ENCODE measurements at places on chromosomes 5 and 9.

DNA sequence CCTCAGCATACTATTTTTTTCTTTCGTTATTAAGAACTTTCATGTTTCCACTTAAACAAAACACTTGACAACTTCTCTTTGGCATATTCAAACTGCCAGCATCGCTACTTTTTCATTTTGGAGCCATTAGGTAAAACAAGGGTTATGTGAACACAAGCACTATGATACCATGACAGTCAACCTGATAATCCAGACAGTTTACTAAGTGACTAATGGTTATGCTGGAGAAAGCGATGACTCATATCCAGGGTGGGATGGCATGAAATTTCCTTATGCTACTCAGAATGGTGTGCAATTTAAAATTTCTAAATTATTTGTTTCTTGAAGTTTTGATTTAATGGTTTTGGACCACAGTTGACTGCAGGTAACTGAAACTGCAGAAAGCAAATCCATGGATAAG is 29.9 kb upstream of the PRSS3 start:
- DNase-seq: no peak

GRCh38 chr5:6578676-6579343 is 54.0 kb downstream of the NSUN2 start:
- no peak for DNase-seq

GRCh38 chr9:84845956-84846900 is 176.7 kb downstream of the NTRK2 start:
- no peak for DNase-seq

DNA sequence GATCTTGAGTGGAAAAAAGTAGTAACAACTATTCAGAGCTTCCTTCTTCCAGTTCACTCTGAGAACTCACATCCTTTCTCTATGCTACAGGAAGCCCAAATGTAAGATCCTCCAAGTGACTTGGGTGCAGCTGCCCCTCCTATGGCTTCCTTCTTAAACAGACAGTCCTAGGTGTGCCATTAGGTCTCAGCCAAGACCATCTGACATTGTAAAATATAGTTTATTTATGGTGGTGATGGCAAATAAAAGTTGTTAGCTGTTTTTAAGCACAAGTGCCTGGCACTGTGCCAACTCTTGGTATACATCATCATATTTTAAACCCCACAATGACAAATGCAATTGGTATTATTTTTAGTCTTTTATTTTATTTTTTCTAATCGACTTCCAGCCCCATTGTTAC is 58.1 kb downstream of the TMEM252 start:
- no peak for DNase-seq

DNA sequence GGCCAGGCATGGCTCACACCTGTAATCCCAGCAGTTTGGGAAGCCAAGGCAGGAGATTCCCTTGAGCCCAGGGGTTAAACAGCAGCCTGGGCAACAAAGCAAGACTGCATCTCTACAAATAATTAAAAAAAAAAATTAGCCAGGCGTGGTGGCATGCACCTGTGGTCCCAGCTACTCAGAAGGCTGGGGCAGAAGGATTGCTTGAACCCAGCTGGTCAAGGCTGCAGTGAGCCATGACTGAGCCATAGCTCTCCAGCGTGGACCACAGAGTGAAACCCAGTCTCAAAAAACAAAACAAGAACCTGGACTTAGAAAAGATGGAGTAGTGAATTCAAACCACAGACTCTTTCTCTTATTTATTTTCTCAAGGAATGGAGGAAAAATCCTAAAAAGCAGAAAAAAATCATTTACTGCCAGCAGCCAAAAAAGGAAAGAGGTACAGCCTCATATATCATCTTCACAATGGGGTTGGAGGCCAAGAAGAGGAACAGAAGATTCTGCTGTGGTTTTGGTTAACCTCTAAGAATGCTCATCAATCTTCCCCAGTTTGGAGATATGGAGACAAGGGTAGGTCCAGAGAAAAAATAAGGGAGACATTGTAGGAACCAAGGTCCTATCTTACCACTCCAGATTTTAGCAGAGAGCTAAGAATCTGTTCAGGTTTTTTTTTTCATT is 40.0 kb upstream of the MYO10 start:
- DNase-seq: no peak

GRCh38 chr9:69346596-69347390 is 21.8 kb downstream of the ENTREP1 start:
- no peak for DNase-seq

DNA sequence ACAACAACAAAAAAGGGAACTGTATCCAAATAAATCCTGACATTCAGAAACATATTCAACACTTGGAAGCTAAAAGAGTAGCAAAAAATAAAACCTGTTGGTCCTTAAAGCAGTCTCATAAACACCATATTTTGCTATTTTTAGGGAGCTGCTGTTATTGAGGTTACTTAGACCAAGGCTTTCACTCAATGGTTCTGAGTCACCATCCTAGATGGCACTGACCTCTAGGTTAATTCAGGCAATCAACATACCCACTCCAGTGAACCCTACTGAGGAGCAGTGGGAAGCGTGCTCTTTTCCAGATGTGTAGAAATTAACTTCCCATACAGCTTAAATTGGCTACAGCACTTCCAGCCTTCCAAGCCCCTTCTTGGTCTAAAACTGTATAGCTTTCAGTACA is 5.2 kb downstream of the GNAQ start:
- no peak for DNase-seq

DNA sequence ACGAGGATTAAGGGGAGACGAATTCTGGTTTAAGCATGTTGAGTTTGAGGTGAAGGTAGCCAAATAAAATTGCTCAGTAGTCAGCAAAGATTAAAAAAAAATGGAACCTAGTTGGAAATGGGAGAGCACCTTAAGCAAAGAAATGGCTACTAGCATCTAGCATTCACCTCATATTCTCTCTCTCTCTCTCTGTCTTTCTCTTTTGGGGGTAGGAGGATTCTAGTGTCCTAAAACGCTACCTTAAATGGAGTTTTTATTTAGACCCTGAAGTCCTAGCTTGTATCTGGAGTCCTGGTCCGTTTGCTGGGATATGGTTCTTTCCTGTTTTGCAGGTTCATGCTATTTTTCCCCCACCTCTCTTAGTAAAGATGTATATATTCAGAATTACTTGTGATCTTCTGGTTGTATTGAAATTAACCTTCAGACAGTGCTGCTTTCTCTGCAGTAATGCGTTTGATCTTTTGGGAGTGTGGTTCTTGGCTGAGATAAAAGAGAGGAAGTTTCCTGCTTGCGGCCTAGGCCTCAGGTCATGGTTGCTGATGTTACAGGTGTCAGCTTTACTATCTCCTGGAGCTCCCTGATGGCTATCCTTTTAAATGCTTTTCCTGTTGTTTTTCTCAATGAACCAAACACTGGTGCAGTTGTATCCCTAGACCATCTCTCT is 8.0 kb downstream of the TGFBR1 start:
- DNase-seq: no peak

GRCh38 chr5:148471379-148471778 is 87.6 kb downstream of the FBXO38 start:
- no peak for DNase-seq

DNA sequence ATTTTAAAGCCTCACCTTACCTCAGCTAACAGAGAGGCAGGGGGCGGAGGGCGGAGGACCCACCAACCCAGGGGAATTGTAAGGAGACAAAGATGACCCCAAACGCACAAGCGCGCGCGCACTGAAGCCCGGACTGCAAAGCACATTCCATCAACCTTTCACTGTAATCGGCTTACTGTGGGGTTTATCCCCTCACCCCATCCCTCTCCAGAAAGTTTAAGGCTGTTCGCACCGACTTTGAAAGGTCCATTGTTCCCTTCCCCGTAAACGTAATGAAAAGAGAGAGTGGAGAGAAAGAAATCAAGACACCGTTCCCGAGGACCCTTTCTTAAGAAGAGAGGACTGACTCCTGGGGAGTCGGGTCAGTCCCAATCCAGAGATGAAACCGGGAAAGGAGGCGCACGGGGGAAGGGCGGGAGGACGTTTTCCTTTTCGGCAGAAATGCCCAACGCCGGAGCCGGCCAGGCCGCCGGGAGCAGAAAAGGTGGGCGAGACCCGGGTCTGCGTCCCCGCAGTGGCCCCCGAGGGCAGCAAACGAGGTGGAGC is 464 bp downstream of the CEMIP2 start:
- no peak for DNase-seq

DNA sequence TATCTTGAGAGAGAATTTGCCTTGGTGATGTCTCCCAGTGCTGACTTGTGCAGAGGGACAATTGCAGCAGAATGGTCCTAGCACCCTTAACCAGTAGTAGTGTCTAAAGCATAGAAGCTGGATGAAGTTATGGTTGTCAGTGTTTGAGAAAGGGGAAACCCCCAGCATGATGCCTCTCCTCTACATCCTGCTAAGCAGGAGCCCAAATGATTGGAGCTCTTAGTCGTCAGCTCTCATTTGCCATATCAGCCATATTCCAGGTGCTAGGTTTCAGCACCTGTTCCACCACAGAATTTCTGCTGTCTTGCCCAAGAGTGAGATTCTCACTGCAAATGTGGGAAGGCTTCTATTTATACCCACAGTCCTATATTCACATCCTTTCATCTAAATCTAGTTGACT is 43.7 kb upstream of the RFX3 start:
- no peak for DNase-seq

GRCh38 chr5:592158-592557 is 20.0 kb upstream of the CEP72 start:
- no peak for DNase-seq

DNA sequence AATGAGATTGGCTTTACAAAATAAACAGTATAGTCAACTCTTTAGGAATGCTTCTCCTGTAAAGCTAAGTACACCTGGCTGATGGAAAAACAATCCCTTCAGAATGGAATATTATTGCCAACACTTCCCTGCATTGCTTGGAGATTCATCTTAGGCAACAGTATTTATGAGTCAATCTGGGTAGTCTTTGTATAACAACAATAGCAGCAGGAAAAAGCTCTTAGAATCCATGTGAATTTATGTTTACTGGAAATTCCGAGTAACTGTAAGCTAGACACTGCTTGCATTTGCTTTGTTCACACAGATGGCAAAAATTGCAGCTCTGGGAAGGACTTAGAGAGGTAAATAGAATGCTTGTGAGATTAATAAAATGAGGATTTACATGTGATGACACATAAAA is 101.7 kb upstream of the NTRK2 start:
- DNase-seq: no peak

DNA sequence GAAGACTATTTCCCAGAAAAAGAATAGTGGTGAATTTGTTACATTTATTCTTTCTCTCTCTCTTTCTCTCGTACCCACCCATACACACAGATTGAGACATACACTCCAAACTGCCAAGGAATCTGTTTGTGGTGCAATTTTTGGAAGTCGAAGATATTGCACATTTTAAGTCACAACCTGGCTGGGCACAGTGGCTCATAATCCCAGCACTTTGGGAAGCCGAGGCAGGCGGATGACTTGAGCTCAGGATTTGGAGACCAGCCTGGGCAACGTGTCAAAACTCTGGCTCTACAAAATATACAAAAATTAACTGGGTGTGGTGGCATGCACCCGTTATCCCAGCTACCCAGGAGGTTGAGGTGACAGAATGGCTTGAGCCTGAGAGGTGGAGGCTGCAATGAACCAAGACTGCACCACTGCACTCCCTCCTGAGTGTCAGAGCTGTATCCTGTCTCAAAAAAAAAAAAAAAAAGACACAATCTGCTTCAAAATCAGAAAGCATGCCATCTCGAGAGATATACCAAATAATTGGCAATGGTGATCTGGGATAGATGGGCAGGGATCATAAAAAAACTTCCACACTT is 19.2 kb upstream of the PLIN2 start:
- DNase-seq: no peak

GRCh38 chr9:93590609-93591234 is 14.3 kb downstream of the PHF2 start:
- DNase-seq: no peak

GRCh38 chr9:11039006-11039405 is 426.2 kb upstream of the PTPRD start:
- DNase-seq: no peak

GRCh38 chr9:97508852-97509251 is 7.4 kb downstream of the TMOD1 start:
- no peak for DNase-seq

DNA sequence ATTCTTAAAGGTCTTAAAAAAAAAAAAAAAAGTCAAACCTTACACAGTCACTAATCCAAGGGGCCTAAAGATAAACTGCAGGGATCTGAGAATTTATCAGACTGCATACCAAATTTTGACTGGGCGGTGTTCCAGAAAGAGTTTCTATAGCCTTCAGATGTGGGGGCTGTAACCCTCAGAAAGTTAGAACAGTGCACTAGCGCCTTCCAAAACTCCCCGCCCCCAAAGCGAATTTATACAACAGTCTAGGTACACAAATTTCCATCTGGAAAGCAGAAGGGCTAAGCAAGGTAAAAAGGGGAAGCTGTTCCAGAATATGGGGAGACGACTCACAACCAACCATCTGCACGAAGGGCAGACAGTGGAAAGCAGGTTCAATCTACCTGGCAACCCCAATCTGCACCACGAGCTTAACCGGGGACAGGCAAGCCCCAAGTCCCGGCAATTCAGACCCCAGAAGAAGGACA is 813 bp downstream of the ERMP1 start:
- DNase-seq: no peak

DNA sequence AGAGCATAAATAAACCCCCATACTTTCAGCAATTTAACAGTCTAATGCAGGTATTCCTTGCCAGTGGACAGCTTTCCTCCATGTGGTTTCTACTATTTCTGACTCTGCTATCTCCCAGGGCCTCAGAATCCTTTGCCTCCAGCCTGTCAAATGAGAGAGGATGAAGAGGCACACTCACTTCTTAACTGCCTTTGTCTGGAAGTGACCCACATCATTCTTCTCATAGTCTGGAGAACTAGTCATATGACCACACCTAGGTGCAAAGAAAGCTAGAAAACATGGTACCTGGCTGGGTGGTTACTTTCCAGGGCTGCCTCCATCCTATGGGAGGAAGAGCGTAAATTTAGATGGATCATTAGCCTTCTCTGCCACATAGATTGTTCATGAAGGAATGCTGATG is 22.5 kb downstream of the PALM2AKAP2 start:
- DNase-seq: no peak

DNA sequence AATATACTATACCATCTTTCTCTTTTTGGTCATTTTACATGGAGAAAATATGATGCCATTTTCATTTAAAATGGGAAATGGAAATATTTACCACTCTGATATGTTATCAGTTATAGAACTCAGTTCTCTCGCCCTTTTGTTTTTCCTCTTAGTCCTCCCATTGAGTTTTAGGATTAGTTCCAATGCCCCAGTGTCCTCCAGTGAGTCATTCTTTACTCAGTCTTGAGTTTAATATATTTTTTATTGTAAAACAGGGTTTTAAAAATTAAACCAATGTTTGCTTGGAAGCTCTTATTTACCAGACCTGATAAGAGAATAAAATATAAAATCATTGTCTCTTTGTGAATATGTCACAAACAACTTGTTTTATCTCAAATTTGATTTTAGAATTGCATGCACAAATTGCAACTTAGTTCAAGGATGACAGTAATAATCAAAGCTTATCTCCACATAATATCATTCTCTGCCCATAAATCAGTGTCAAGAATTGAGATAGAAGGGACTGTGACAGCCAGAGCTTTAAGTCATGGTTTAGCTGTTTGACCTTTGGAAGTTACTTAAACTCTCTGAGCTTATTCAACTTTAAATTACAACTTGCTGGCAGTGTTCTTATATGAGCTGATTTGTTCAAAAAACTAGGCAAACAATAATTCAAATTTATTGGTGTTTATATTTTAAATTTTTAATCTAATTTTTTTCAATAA is 166.4 kb downstream of the PAM start:
- no peak for DNase-seq
